Renal pelvis (tissue), 12 donors: ENCODE measurements at places on chromosomes 3 and 15. TPM values are rescaled to one million over a fixed set of nuclear protein-coding genes. Genes with fewer than 3 reads are reported as not detected.

Gene CYFIP1
- polyA plus RNA-seq = 95.7 TPM

Gene ZNF80
- not detected for polyA plus RNA-seq

Gene PLCL2
- polyA plus RNA-seq = 15.2 TPM

Gene MNS1
- polyA plus RNA-seq = 25.4 TPM

Gene PLS1
- 34.9 TPM for polyA plus RNA-seq

Gene CADPS
- 2.5 TPM for polyA plus RNA-seq

Gene COLQ
- polyA plus RNA-seq = 10.1 TPM

Gene CRELD1
- 74.6 TPM for polyA plus RNA-seq

Gene MED12L
- 2.6 TPM for polyA plus RNA-seq

Gene GRAMD1C
- polyA plus RNA-seq = 23.5 TPM

Gene TIGIT
- 0.10 TPM for polyA plus RNA-seq

Gene RIOX2
- polyA plus RNA-seq = 35.7 TPM

Gene IQCF5
- not detected for polyA plus RNA-seq

GRCh38 chr3:43638594-43639447, 17.0 kb upstream of the ANO10 start:
- no peak for DNase-seq

DNA sequence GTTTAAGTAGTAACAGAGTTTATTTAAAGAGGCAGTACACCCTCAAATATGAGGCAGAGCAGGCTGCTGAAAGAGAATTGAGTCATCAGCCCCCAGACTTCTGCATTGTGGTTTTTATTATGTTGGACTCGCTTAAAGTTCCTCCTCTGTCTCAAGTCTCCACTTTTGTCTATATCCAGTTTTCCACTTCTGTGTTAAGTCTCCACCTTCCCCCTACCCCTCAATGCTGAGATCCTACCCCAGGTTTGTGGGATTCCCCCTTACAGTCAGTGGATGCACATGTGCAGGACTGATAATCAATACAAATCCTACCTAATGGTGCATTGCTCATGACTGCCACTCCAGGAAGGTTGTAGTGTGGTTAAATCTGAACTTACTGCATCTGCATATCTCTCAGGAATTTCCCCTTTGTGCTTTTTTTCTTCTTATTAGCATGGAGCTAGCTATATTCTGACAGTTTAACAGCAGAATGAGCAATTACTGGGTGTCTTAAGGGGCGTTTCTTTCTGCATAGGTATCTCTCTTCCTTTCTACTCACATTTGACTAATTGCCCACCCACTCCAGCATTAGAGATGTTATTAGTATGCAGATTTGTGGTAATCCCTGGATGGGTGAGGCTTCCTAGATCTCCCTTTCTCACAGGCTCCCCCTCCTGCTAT, 11.9 kb upstream of the CD200R1L start:
- no peak for DNase-seq

GRCh38 chr3:101637451-101637850, 39.5 kb downstream of the ZBTB11 start:
- no peak for DNase-seq

GRCh38 chr3:178686826-178687225, 150.6 kb downstream of the KCNMB2 start:
- no peak for DNase-seq

- no peak for DNase-seq
Measured at GRCh38 chr3:161770484-161771386, 274.1 kb downstream of the OTOL1 start.

GRCh38 chr15:66767240-66767659, 65.2 kb downstream of the SMAD6 start:
- no peak for DNase-seq

GRCh38 chr3:117622171-117622841, 912.7 kb downstream of the TUSC7 start:
- no peak for DNase-seq

DNA sequence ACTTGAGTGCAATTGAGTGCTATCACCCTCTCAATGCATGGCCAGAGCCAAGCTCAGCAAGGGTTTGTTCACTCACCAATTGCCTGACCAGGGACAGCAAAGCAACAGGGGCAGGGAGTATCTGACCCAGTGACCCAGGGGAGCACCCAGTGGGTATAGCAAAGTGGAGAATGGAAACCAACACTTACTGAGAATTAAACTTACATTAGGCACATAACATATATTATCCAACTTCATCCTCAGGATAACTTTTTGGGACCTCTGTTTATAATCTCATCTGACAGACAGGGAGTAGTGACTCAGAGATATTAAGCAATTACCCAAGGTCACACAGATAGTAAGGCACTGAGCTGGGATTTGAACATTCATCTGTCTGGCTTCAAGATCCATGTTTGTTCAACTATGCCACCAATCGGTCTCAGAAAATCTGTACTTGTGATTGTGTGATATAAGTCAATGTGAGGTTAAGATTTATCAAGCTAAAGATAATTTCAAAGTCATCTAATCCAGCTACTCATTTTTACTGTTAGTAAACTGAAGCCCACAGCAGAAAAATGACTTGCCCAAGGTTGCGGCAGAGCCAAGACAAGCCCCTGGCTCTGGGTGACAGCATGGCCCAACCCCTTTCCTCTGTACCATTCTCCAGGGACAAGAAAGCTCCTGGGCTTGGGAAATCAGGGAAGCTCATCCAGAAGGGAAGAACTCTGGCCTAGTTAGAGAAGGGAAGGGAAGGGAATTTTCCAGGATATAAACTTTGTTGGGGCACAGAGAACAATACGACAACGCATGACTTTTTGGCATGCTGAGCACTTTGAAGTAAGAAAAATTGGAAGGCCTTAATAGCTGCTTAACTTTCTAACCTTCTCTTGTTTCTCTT, 138.0 kb upstream of the SMAD3 start:
- no peak for DNase-seq

DNA sequence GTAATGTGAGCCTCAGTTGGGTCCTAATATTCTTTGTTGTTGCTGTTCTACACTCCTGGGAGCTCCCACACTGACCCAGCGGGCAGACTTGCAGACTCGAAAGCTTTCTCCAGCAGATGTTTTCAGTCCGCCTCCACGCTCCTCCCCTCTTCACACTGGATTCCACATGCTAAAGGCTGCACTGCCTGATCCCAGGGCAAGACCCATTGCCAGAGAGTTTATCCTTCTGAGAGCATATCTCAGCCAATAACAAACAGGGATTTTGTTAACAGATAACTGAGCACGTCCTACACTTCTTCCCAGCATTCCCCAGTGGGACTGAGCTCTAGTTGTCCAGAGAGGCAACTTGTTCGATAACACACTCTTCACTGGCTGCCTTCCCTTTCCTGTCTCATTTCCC, 8.0 kb upstream of the COL6A6 start:
- DNase-seq = peak; percentile 50

DNA sequence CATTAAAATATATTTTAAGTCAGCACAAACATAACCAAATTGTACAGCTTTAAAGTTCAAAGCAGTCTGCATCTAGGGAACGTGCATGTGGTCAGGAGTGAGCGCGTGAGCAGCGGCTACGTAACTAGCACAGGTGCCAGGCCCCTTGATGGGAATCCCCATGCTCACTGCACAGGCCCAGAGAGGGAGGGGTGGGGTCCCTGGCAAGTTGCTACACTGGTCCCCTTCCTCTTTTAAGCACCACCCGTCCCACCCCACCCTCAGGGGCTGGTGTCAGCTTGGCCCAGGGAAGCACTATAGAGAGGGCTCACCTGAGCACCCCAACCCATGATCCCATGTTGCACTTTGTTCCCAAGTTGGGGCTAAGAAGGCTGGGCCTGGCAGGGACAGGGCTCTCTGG, 835 bp upstream of the GMPPB start:
- DNase-seq = no peak

GRCh38 chr3:113454057-113454456, 12.8 kb upstream of the CFAP44 start:
- no peak for DNase-seq

DNA sequence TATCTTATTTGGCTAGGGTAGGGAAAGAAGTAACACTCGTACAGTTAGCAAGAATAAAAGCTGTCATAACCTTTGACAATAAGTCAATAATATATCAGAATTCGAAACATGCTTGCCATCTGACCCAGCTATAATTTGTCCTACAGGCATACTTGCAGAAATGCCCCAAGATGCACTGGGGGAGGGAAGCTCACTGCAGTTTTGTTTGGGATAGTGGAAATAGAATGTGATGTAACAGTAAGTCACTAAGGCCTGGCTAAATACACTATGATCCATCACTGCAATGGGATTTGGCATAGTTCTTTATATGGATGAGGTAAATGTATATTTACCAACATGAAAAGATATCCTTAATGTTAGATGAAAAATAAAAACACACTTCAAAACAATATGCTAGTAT, 25.5 kb upstream of the TMOD3 start:
- no peak for DNase-seq

DNA sequence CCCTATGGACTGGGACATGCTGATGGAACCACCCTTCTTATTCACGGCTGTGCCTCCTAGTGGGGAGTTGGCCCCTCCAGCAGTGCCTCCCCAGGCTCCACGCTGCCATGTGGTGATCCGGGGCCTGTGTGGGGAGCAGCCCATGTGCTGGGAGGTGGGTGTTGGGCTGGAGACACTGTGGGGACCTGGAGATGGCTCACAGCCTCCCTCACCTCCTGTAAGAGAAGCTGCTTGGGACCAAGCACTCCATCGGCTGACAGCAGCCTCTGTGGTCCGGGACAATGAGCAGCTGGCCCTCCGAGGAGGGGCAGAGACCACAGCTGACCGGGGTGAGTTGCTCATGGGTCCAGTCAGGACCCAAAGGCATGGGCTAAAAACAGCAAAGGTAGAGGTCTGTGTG, 9.1 kb downstream of the ALG3 start:
- DNase-seq = no peak

DNA sequence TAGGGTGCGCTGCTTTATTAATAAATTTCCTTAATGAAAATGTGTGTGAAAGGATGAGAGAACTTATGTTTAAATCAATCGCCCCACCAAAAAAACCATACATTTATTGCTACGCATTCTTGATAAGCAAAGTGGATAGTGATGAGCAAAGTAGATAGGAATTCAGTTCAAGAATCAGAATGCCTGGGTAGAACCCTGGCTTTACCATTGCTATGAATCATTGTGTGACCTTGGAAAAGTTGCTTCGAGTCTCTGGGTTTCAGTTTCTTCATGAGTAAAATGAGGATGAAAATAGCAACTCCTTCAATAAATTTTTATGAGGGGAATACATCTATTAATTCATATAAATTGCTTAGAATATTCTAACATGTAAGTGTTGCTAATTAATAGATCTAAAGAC, 2.6 kb upstream of the ALCAM start:
- DNase-seq = no peak

DNA sequence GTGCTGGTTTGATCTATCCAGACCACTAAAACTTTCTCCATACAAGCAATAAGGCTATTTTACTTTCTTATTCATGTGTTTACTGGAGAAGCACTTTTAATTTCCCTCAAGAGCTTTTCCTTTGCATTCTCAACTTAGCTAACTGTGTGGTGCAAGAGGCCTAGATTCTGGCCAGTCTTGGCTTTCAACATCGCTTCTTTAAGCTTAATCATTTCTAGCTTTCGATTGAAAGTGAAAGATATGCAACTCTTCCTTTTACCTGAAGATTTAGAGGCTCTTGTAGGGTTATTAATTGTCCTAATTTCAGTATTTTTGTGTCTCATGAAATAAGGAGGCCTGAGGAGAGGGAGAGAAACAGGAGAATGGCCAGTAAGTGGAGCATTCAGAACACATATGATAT, 234.8 kb upstream of the GADL1 start:
- DNase-seq = no peak

- no peak for DNase-seq
Measured at GRCh38 chr15:99132634-99133287, 27.9 kb downstream of the SYNM start.

DNA sequence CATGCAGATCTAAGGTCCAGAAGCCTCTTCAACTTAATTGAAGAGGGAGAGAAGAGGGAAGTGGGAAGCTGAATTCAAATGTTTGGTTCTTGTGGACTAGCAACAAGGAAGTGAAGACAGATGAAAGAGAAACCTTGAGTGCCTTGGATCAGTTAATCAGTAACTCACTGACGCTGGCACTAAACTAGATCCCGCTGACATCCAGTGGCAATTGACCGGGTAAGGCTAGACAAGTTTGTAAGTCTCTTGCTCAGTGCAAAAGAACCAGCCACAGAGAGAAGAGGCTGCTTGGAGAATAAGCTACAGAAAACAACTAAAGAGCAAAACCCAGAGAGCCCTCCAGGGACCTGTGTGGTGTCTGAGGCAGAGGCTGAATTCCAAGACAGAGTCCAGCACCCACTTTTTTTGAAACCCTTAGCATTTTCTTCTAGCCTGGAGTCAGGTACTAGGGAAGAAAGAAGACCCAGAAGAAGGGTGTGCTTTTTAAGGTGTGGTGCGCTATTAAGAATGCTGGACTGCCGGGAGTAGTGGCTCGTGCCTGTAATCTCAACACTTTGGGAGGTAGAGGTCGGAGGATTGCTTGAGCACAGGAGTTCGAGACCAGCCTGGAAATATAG, 6.9 kb downstream of the PLCH1 start:
- peak; percentile 80 for DNase-seq

DNA sequence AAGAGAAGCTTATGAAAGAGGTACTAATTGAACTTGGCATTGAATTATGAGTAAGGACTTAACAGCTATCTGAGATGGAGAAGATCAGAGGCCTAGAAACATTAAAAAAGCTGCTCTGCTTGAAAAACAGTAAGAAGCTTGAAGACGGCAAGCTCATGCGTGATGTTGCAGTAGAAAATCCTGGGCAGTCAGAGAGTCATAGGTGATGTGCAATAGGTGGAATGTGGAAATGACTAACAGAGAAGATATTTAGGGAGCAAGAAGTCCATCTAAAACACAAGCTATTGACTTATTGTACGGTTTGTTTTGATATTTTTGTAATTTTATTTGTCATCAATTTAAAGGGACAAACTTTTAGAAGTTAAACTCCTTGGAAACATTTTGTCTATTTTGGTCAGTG, 1101.4 kb downstream of the ROBO2 start:
- DNase-seq = no peak

- DNase-seq = no peak
Measured at GRCh38 chr3:168539909-168540308, 444.2 kb upstream of the GOLIM4 start.

DNA sequence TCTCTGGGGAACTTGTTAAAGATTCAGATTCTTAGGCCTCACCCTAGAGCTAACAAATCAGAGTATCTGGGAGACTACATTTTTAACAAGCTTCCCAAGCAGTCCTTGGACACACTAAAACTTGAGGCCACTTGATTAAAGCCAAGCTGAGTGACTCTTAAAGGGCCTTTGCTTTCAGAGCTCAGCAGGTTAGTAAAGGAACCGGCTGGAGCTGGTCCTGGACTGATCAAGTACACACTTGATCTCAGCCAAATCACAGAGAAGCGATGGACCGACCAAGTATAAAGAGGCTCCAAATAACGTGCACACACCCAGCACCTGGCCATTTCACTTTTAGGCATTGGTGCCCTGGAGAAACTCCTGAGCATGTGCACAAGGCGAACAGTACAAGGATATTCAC, 12.9 kb upstream of the TM6SF1 start:
- no peak for DNase-seq

- DNase-seq = no peak
Measured at GRCh38 chr15:63500265-63501250, 3.8 kb upstream of the USP3 start.

DNA sequence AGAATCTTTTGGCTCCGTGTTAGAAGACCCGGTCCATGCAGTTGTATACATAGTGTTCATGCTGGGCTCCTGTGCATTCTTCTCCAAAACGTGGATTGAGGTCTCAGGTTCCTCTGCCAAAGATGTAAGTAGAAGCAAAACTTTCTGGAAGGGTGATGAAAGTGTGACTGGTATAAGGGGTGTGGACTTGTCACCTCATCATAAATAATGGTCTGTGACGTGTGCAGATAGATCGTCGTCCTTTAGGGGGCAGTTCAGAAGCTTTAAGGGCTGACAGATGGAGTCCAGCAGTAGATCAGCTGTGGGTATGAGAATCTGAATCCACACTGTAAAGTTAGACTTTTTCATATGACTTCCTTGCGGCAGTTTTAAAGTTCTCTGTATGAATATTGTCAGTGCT, 15.3 kb downstream of the SEC61A1 start:
- no peak for DNase-seq
